ENCODE measurements at places on chromosomes 1 and 21.
A peak's percentile ranks its signal among the peaks of the same experiment; 100 is the strongest.

GRCh38 chr21:31720330-31720729 lies 11.6 kb downstream of the SCAF4 start:
- no peak for DNase-seq

GRCh38 chr21:39014747-39015146 lies 168.5 kb downstream of the PSMG1 start:
- no peak for DNase-seq

DNA sequence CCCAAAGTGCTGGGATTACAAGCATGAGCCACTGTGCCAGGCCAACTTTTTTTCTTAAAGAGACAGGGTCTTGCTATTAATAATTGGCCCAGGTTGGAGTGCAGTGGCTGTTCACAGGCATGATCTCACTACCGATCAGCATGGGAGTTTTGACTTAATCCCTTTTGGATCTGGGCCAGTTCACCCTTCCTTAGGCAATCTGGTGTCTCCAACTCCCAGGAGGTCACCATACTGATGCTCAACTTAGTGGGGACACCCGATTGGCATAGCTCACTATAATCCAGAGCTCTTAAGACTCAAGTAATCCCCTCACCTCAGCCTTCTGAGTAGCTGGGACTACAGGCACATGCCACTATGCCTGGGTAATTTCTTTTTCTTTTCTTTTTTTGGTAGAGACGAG lies 64.2 kb upstream of the SCYL3 start:
- DNase-seq: no peak

DNA sequence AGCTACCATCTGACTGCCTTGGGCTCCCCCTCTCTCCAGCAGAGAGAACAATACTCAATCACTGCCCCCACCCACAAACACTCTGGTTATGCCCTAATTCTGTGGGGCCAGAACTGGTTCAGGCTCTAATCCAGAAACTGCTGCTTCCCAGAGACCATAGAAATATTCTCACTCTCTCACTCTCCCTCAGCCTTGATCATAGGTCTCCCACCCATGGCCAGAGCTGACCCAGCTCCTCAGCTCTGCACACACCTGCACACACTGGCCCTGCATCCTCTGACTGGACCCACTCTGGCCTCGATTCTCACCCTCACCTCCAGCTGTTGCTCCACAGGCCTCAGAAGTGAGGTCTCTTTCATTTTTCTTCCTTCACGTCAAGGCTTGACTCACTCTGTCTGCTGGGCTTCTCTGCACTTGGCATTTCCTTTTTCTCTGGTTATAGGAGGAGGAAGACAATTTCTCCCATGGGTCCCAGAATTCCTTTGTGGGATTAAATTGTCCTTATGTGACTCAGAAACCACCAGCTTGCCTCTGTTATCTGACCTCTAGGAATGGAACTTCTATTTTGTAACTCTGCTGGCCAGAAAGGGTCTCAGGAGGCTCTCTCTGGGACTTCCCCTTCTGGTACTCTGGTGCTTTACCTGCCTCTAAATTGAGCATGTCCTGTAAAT lies 15.6 kb upstream of the ZMYM6 start:
- no peak for DNase-seq

DNA sequence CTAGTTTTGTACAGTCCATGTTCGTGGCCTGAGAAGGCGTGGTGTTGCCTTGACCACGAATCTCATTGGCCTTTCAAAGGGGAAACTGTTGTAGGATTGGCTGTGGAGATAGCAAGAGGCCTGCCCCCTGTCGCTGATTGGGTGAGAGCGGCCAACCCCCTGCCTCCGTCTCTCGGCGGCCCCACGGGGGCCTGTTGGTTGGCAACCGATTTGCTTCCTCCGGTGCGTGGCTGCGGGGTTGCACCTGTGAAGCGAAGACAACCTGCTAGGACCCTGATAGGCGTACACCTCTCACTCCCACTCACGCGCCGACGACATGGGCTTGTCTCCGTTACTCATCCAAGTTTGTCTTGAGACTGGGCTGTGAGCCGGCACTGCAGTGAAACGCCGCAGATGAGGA lies at the start of gene UBE2U:
Gene UBE2U, plus strand, starts transcription at position 204 of the 400 bp plus-strand sequence. CDS start 428 bp downstream, outside the sequence.
- DNase-seq: no peak

DNA sequence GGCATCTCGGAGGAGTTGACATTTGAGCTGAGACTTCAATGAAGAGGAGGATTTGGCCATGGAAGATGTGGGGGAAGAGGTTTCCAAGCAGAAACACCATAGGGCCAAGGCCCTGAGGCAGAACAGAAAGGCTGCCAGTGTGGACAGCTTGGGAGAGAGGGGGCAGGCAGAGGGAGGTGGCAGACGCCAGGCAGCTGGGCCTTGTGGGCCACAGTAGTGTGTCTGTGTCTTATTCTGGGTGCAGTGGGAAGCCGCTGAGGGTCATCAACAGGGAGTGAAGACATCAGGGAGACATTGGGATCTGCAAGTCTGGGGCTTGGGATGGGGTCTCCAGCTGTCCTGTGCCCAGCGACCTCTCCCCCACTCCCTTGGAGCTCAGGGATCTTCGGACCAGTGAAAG lies 96.8 kb downstream of the LACTBL1 start:
- DNase-seq: no peak

GRCh38 chr21:45949928-45950739 lies 31.4 kb upstream of the COL6A1 start:
- DNase-seq: no peak

DNA sequence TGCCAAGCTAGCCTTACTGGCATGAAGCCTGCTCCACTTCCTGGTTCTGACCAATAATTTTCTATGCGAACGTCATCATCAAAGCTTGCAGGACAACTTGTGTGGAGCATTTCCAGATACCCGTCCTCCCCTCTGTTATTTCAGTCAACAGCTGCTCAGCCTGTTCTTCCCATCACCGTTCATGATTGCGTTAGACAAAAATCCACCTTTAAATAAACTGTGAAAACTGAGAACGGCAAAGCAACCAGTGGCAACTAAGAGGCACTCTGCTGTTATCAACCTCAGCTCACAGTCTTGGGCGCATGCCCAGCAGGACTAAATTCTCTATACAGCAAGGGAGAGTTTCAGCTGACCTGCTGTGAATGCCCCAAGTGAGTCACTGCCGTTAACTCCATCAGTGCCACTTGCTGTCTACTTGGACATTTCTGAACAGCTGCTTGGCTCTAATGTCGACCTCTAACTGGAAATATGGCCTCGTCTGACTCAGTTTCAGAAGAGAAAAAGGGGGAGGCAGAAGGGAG lies 207.4 kb upstream of the RUNX1 start:
- DNase-seq: peak; percentile 84

GRCh38 chr1:42462828-42463763 lies at the start of gene CCDC30:
Gene CCDC30 (plus strand): TSS chr1:42463286. CDS start chr1:42480552, 17,266 bp downstream.
- DNase-seq: peak; percentile 99

- no peak for DNase-seq
Measured at GRCh38 chr1:41955461-41956159, 36.9 kb upstream of the HIVEP3 start.

Data from tibial artery (tissue), 4 donors.